ENCODE measurements at places on chromosomes 13 and 19.

- peak; percentile 77 for DNase-seq
These were observed 57.1 kb downstream of the ALOX5AP start for GRCh38 chr13:30792285-30793000.

GRCh38 chr13:112452380-112453206 is 76.4 kb downstream of the SPACA7 start:
- DNase-seq: no peak

GRCh38 chr13:51416107-51416506 is 36.7 kb downstream of the INTS6 start:
- no peak for DNase-seq

DNA sequence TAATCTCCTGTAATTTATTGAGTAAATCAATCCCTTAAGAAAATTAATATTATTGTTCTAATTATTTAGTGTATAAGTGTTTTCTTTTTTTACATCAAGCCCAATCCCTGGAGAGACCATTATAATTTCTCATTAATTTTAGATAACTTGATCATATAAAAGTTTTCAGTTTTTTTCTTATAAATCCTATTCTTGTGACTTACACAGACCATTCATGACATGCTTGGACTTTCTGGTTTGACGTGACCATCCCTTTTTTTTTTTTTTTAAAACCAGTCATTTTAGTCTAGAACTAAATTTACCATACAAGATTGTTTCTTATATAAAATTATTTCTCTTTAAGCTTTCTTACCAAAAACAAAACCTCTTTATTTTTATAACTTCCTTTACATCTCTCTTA is 5.4 kb upstream of the MTRF1 start:
- peak; percentile 30 for DNase-seq

- no peak for DNase-seq
These were observed 18.0 kb downstream of the APBA3 start for GRCh38 chr19:3743486-3743885.

DNA sequence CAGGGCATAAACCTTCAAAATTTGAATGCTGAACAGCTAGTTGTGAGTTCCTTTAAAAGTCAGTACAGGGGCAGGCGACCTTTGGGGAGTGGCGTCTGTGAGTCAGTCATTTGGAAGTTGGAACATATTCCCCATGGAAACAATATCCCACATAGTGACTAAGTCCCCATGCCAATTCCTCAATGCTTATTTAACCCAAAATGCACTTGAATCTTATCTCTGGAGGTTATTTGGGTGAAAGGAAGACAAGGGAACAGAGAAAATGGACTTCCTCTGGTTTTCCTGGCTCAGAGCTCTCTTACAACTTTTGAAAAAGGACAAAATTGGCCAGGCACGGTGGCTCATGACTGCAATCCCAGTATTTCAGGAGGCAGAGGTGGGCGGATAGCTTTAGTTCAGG is 479.2 kb upstream of the NBEA start:
- peak; percentile 26 for DNase-seq

DNA sequence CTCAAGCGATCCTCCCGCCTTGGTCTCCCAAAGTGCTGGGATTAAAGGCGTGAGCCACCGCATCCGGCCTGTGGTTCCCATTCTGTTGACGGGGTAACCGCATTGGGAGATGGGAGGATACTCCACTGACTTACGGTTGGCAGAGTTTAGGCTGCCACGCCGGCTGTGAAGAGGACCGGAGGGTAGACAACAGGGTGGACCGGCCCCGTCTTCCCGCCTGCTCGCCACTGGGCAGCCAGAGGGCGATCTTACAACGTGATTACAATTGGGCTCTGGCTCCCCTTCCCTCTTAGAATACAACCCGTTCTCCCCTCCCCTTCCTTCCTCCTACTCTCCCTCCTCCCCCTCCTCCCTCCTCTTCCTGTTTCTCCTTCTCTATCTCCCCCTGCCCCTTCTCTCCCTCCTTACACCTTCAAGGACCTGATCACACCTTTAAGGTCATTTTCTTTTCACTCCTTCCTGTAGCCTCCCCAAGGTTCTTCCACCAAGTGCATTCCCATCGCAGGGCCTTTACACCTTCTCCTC is 957 bp upstream of the CCDC194 start:
- DNase-seq: peak; percentile 35

GRCh38 chr13:78609464-78610205 is 6.3 kb upstream of the POU4F1 start:
- no peak for DNase-seq

- peak; percentile 20 for DNase-seq
These were observed 28.6 kb downstream of the WDFY2 start for GRCh38 chr13:51612867-51613266.

GRCh38 chr19:51552996-51553725 is 17.9 kb upstream of the ZNF175 start:
- peak; percentile 18 for DNase-seq

DNA sequence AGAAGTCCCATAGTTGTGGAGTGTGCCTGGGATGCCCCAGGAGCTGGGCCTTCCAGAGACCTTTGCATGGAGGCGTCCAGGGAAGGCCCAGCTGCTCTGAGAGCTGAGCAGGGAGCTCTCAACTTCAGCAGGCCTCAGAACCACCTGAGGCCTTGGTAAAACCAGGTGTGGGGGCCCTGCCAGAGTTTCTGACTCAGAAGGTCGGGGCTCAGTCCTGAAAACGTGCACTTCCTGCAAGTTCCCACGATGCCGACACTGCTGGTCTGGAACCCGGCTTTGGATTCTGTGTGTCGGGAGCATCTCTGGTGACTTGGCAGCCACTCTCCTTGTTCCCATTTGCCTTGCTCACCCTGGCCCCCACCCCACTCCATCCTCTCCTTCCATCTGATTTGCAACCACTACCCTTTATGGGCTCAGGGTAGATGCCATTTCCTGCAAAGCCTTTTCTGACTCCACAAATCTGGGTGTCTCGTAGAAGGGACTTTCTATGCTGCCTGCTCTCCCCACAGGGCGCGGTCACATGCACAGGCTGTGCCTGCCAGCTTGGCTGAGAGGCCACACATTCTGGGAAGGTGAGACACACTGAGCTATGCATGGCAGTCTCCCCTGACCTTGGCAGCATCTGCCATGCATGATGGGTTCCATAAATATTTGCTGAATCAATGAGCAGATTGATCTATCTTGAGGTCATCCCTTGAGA is 244.7 kb downstream of the COL4A1 start:
- peak; percentile 65 for DNase-seq

DNA sequence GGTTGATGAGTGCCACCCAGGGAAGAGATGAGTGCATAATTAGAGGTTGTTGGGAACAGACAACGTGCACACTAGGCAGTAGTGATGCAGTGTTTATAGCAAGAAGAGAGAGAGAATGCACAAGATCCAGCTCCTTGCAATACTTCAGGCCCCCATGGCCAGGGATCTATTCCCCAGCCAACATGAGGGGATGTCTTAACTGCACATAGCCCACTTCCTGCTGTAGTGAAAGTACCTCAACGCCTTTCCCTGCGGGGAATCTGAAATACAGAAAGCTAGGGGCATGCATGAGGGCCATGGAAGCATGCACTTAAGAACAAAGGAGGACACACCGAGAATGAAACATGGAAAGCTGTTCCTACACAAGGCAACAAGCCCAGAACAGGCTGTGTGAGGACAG is 636.7 kb upstream of the GPC6 start:
- DNase-seq: no peak

GRCh38 chr19:23190341-23190740 is 59.9 kb downstream of the ZNF724 start:
- no peak for DNase-seq

- peak; percentile 49 for DNase-seq
These were observed 320.1 kb upstream of the SLC10A2 start for GRCh38 chr13:103386341-103386740.

- DNase-seq: no peak
These were observed 3.9 kb upstream of the ZNF135 start for GRCh38 chr19:58054901-58055874.

DNA sequence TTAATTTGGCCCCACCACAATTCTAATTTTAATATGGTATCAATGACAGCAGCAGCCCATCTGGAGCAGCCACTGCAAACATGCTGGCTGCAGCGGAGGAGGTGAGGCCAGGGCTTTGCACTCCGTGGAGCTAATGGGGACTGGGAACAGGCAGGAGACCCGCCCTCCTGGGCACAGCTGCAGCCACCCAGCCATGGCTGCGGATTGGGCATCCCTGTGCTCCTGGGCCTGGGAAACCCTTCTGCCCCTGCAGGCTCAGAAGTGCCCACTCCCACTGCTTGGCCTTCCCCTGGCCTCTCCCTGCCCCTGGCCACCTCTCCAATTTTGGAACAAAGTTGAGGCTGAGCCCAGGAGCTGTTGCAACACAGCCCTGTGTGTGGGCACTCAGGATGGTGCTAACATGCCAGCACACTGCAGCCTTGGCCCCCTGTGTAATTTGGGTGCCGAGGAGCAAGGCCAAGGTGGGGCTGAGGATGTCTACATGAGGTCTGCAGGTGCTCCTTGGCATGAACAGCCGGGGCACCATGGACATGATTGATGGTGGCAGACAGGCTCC is 123.6 kb downstream of the PCDH9 start:
- DNase-seq: no peak

DNA sequence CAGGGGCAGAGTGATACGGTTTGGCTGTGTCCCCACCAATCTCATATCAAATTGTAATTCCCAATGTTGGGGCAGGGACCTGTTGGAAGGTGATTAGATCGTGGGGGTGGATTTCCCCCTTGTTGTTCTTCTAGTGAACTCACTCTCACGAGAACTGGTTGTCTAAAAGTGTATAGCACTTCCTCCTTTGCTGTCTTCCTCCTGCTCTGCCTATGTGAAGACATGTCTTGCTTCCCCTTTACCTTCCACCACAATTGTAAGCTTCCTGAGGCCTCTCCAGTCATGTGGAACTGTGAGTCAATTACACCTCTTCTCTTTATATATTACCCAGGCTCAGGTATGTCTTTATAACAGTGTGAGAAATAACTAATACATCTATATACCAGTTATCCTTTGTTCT is 706.4 kb upstream of the KLHL1 start:
- no peak for DNase-seq

DNA sequence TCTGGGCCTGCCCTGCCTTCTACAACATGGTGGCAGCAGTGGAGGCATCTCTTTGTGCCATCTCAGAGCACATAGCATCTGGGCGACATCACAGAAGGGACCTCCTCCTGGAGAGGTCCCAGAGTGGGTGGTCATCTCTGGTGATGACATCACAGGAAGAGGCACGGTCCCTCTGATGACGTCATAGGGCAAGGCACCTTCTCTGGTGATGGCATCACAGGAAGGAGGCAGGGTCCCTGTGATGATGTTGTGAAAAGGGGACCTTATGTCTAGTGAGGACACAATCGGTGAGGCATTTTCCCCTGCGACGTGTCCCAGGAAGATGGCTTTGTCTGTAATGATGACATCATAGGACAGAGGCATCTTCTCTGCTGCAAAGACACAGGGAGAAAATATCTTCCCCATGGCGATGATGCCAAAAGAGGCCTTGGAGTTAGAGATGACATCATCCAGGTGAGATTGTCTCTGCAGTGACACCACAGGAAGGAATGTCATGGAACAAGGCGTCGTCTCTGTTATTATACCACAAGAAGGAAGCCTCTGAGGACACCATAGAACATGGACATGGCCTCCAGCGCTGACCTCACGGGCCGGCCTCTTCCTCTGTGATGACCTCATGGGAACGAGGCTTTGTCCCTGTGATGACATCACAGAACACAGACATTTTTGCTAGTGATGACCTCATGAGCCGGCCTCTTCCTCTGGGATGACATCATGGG is 10.7 kb downstream of the SHISA7 start:
- no peak for DNase-seq
